CD4-positive, alpha-beta T cell treated with Interleukin-12 subunit alpha and Interleukin-12 subunit beta, for 1 hour (primary cell): ENCODE measurements at places on chromosomes 4 and X.

DNA sequence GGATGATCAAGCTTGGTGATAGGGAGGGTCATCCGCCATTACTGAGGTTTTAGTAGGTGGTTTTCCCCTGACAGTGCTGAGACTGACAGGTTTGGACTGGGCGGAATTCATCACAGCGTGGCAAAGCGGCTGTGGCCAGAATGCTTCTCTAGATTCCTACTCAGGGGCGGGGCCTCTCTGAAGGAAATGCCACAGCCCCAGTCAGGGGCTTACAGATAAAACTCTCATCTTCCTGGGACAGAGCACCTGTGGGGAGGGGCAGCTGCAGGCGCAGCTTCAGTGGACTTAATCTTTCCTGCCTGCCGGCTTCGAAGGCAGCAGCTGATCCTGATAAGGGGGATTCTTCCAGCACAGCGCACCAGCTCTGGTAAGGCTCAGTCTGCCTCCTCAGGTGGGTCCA is 316.7 kb downstream of the RPA4 start:
- no peak for DNase-seq

GRCh38 chr4:36172656-36173055 is 71.7 kb downstream of the ARAP2 start:
- DNase-seq, result no peak

- peak; percentile 19 for DNase-seq
Measured at GRCh38 chr4:11428899-11429698, 405 bp upstream of the HS3ST1 start.

DNA sequence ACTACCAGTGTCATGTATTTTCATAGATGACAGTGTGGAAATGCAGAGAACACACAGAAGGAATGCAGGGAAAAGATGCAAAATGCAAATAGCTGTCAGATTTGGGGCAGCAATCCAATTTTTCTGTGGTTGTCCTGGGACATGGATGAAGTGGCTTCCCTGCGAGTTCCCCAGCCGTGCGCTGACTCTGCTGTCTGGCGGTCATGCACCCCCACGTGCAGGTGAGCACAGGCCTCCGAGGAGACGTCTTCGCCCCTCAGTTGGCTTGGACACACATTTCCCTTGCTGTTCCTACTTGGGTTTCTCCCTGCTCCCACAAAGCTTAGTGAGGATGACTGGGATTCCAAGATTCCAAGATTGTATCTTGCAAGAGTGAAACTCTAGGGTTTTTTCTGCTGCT is 24.4 kb downstream of the BLOC1S4 start:
- no peak for DNase-seq

GRCh38 chr4:42320822-42321388 is 76.4 kb upstream of the SHISA3 start:
- DNase-seq, result no peak

DNA sequence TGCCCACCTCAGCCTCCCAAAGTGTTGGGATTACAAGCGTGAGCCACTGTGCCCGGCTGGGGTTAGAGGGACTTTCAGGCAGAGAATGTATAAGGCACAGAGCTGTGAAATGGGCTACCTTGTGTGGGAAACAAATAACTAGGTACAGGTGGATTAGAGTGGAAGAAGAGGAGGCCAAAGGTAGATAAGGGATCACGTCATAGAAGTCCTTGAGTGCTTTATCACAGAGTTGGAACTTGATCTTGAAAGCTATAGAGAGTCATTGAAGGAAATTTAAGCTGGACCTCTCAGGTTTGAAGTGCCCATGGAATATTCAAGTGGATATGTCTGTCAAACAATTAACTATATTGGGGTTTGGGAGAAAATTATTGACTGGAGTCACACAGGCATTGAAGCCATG is 8.4 kb downstream of the N4BP2 start:
- DNase-seq, result no peak

DNA sequence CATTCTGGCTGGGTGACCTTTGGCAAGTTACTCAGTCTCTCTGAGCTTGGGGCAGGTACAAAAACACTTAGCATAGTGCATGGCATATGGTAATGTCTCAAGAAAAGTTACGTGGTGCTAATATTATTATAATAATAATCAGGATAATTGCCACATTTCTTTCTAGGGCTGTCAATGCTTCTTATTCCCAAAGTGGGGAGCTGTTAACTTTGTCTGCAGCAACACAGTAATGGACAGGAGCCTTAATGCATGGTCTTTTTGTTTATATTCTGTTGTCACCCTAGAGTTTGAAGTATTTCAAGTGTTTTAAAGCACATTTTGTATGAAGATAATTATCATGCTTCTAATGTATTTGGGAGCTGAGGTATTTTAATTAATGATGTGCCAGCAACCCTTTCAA is 121.8 kb downstream of the FHIP1A start:
- no peak for DNase-seq

DNA sequence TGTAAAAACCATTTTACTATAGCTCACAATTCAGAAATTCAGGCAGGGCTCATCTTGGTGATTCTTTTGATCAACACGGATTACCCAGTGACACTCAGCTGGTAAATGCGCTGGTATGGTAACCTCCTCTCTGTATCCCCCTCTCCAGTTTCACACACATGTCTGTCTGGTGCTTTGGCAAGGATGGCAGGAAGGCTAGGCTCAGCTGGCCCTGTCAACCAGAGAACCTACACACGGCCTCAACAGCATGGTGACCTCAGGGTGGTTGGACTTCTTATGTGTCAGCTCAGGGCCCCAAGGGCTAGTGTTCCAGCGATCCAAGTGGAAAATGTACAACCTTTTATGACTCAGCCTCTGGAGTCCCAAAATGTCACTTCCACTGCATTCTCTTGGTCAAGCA is 55.7 kb upstream of the EOLA2 start:
- no peak for DNase-seq
